COLO829 (cell line): ENCODE measurements at places on chromosomes 6 and 20.
A peak's percentile ranks its signal among the peaks of the same experiment; 100 is the strongest.

DNA sequence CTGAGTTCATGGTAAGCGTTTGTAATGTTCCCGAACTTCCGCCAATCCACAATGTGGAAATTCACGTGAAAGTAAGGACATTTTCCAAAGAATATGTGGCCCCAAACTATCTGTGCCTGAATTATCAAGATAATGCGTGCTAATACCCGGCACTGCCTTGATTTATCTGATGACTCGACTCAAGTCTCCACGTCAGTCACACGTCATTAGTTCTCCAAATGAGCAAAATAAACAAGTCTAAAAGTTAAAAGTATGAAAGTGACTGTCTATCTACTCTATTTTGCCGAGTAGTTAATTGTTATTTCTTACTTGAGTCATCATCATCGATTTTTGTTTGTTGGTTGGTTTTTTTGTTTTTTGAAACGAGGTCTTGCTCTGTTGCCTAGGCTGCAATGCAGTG, 21.7 kb upstream of the FOXC1 start:
- no peak for DNase-seq

GRCh38 chr6:7467007-7467897, 74.2 kb upstream of the DSP start:
- peak; percentile 45 for DNase-seq

DNA sequence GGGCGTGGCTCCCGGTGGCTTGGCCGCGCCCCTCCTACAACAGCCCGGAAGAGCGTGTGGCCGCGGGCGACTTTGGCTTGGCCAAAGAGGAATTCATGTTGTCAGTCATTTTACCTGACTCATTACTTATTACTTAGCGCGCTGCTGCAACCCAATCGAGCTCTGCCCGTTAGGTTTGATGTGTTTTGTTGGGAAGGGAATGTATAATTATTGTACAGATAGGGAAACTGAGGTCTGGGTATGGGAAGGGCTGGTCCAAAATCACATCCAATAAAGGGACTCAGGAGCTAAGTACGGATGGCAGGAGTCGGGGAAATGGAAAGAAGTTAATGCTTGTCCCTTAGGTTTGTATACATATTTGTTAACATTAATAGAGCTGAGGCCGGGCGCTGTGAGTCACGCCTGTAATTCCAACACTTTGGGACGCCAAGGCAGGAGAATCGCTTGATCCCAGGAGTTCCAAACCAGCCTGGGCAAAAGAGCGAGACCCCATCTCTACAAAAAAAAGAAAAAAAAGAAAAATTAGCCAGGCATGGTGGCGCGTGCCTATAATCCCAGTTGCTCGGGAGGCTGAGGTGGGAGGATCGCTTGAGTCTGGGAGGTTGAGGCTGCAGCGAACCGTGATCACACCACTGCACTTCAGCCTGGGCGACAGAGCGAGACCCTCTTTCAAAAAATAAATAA, 639 bp upstream of the ZNF335 start:
- DNase-seq, result peak; percentile 99

- DNase-seq, result no peak
Observed at GRCh38 chr6:134630508-134631121, 312.7 kb upstream of the SGK1 start.

DNA sequence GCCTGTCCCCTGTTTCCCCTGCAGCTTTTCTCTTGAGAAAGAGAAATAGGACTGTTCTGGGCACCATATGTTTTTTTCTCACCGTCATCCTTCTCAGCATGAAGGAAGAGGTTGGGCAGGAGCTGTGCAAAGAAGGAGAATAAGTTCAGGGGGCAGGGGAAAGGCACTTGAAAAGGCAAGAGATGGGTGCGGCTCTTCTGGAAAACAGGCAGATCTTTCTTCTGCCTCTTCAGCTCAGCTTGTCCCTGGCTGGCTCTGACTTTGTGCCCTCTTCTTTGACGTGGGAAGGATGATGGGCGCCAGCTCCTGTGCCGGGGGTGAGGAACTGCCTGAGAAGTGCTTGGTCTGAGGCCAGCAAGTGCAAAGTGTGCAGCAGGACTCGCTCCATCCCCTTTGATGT, 206.5 kb downstream of the DOK5 start:
- no peak for DNase-seq

- no peak for DNase-seq
Observed at GRCh38 chr20:38209054-38209675, 44.1 kb upstream of the TGM2 start.

DNA sequence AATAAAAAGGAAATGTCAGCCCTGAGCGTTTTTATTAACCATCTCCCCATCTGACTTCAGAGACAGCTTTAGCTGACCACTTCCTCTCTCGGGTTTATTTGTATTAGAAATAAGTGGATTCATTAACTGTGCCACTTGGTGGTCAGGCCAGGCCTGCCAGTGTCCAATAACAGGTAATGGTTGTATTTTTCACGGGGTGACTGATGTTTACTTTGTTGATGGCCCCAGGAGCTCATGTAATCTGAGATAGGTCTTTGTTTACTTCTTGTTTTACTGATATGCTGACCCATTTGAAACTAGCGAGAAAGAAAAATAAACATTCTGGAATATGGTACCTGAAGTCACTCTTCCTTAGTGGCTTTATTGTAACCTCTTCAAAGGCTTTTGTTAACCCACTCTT, 504.3 kb upstream of the SLC35B3 start:
- DNase-seq, result no peak

DNA sequence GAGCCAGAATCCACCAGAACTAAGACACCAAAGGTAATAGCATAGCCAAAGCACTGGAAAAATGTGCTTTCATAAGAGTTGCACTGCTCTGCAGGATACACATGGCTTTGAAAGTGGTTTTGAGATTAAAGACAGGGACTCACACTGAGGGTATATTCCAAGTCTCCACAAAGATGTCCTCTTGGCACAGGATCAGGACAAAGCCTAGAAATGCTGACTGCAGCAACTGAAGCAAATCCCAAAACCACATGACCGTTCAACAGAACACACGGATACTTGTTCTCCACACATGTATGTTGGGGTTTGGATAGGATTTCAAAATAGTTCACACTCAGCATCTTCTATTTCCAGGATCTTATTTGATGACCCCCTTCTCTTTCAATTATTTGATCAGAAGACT, 364.3 kb upstream of the HSF2 start:
- no peak for DNase-seq

GRCh38 chr6:101439790-101440189, 46.3 kb downstream of the GRIK2 start:
- no peak for DNase-seq

DNA sequence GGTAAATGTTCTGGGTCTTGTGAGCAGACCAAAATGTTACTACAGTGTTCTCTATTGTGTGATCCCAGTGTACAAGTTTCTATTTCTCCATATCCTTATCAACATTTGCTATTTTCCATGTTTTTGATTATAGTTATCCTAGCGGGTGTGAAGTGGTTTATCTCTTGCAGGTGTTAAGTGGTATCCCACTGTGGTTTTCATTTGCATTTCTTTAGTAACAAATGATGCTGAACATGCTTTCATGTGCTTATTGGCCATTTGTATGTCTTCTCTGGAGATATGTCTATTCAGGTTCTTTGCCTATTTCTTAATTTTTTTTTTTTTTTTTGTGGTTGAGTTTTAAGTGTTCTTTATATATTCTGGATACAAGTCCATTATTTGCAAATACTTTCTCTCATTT, 35.5 kb downstream of the NSFL1C start:
- DNase-seq, result no peak

GRCh38 chr20:49395183-49395582, 87.3 kb downstream of the KCNB1 start:
- no peak for DNase-seq

GRCh38 chr6:148422085-148422484, 79.4 kb downstream of the SASH1 start:
- DNase-seq, result no peak

DNA sequence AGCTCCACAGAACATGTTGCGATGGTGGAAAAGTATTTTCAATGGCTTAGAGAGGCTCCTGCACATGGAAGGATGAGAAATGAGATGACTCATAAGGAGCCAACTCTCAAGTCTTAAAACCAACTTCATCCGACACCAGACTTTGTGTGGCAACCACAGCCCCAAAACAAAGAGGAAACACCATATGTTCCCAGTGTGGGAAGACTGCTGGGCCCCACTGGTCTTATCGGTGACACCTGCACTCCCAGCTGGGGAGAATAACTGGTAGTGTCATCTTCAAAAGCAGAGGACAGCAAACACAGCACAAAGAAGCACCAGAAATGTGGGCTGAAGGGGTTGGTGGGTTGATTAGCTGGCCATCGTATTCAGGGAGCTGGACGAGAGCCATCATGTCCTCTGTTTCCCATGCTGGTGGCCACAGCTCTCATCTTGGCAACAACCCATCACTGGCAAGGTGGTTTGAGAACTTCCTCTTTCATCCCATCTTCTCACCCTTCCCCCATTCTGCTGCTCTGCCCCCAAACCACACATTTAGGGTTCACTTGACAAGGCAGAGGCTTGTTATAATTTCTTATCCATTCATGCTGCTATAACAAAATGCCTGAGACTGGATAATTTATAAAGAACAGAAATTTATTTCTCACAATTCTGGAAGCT, 46.0 kb upstream of the TASP1 start:
- no peak for DNase-seq

- no peak for DNase-seq
Observed at GRCh38 chr6:169800116-169800667, 48.8 kb downstream of the ERMARD start.

- no peak for DNase-seq
Observed at GRCh38 chr6:130366107-130367005, 539 bp downstream of the TMEM200A start.
